ENCODE measurements at places on chromosomes 5 and 9.

- DNase-seq = no peak
Measured at GRCh38 chr9:5543875-5544702, 33.8 kb downstream of the PDCD1LG2 start.

DNA sequence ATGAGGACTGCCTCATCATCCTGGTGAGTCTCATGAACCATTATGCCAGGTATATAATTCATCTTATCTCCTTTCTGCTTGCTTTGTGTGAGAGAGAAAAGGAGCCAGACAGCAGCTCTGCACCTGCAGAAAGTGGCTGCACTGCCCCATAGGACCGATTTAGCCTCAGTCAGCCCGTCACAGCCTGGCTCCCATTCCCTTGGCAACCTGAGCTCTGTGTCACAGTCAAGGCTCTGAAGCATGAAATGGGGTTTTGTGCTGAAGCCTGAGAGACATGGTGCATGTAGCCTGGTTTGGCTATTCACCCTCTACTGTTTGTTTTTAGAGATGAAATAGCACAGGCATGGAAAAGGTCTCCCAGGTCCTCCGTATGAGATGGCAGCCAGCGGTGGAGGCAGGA lies 198.3 kb downstream of the KCTD16 start:
- DNase-seq = no peak

DNA sequence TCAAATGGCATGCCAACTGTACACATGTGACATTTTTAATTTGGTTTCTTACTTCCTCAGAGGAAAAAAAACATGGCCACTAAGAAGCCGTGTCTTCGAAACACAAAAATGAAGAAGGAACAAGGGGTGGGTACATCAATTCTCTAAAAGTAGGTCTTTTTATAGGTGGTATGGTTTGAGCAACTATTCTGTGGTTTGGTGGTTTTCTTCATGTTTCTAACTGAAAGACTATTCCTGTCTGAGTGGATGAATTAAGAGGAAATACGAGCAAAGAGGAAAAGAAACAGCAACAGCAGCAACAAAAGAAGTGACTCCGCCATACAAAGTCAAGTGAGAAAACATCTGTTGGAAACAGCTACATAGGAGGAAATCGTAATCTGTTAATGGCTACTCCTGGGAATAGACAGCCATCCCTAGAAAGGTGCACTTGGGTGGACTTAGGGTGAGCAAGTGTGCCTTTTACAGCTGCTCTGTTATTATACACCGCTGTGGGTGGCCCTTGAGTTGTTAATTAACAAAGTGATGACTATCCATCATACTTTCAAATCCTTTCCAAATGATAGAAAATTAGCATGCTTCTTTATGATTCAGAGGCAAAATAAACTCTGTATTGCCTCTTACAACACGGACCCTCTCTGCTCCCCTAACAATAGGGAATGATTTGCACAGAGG lies 575.8 kb downstream of the TLE1 start:
- DNase-seq = no peak

- no peak for DNase-seq
Measured at GRCh38 chr9:134710271-134710540, 68.6 kb downstream of the COL5A1 start.

DNA sequence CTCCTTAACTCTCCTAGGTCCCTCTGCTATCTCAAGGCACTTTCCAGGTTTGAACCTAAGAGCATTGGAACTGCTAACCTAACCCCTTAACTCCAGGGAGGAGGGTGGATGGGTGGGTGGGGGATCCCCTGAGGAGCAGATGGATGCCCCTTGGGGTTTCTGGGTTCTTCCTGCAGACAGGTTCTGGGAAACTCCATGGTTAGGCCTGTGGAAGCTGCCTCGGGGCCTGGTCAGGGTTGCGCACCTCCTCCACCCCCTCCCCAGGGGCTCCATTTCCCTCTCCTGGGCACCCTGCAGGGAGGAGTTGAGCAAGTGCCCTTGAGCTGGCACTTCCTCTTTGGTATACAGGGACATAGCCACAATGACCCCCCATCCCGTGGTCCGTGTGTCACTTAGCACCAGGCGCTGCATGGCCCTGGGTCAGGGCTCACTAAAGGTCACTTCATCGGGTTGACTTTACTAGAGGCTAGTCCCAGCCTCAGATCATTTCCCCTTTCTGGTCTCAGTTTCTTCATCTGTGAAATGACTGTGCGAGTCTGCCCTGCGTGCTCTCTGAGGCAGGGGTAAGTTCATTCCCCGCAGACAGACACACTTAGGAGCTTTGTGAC lies 16.0 kb downstream of the CXXC5 start:
- no peak for DNase-seq

- no peak for DNase-seq
Measured at GRCh38 chr5:42636425-42636824, 120.2 kb upstream of the CCDC152 start.

- no peak for DNase-seq
Measured at GRCh38 chr9:5650356-5651105, 21.6 kb downstream of the RIC1 start.

- DNase-seq = no peak
Measured at GRCh38 chr9:95459851-95460517, 56.8 kb downstream of the PTCH1 start.

- DNase-seq = no peak
Measured at GRCh38 chr5:4374866-4375265, 765.3 kb upstream of the ADAMTS16 start.

DNA sequence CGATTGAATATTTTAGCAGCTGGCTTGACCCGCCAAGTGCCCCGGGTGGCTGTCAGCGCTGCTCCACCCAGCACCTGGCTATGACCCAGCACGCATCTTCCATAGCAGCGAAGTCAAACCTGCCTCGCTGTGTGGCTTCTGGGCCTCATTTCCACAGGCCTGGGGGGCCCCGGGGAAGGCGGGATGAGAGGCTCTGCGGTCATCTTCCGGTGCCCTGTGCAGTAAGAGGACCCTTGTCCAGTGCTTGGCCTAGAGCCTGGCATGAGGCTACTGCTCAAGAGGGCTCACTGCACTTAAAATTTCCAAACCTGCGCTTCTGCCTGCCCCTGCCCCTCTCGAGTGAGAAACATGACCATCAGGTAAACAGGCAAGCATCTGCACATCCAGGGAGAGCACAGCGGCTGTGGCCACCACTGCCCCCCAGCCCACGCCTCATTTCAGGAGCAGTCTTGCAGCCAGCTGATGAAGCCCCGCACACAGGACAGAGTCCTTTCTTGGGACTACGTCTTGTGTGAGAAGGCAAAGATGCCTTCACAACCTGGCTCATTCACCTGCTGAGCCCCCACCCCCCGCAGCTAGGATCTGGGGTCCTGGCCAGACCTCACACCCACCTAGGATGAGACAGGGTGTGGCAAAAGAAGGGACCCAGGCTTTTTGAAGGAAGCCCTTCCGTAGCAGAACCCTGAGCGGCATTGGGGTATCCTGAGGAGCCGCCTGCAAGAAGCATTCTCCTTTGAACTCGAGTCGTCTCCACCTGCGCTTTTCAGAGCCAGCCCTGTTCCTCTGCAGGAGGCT lies 69.5 kb upstream of the UNC5A start:
- no peak for DNase-seq

- DNase-seq = no peak
Measured at GRCh38 chr5:102893942-102894341, 138.8 kb downstream of the PAM start.

DNA sequence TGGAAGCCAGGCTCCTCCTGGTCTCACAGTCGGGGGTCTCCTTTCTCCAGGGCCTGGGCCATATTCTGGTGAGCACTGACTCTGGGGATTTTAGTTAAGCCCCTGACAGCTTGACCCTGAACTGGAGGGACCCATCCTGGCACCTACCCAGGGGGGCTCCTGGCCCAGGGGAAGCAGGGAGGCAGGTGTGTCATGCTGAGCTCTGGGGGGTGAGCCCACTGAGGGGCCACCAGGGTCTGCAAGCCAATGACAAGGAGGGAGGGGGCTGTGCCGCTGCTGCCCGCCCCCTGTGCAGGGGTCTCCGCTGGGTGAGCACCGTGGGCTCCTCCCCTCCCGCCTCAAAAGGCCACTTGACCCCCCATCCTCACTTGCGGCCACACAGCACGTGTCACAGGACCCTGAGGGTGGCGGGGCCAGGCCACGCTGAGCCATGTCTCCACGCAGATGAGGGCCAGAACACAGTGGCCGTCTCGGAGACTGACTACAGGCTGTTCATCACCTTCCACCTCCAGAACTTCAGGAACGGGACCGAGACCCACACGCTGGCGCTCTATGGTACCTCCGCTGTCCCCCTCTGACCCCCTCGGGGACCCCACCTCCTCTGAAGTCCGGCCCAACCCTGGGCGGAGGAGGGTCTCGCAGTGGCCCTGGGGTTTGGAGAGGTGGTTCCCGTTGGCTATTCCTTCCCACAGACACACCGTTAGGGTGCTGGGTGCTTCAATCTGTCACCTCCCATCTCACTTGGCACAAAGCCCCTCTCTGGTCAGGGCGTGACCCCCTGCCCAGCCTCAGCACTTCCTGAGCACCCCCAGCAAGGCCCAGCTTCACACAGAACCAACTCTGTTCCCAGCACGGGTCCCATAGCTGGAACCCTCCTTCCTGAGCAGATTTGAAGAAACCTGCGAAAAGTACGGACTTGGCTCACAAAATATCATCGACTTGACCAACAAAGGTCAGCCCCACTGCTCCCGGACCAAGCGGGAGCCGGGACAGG lies 2.0 kb downstream of the LCN9 start:
- no peak for DNase-seq

DNA sequence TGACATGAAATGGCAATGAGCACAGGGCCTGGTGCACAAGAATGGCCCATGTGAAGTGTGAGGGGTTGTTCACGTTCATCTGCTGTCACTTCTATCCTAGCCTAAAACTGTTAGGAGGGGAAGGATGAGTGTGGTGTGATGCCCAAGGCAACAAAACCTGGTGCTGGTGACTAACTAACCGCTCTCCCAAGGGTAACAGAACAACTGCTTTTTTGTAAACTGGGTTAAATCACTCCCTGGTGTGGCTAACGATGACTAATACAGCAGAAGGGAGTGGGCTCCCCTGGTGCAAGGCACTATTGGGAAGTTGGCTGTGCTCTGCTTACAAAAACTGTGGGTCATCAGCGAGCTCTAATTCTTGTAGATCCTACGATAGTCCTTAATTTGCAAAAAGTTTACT lies 103.2 kb upstream of the VCAN start:
- DNase-seq = no peak

DNA sequence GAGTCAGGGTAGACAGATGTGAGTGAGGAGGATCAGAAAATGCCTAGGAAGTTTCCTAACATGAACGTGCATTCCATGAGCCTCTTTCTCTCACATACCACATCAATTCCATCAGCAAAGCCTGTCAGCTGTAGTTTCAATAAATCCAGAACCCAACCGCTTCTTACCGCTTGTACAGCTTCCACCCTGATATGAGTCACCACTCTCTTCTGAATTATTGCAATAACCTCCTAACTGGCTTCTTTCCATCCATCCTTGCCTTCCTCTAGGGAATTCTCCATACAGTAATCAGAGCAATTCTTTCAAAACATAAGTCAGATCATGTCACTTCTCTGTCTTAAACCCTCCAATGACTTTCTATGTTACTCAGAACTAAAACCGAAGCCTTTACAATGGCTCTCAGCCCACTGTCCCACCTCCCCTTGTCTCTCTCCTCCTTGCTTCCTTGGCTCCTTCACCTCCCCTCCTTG lies 8.1 kb upstream of the RAD23B start:
- no peak for DNase-seq

DNA sequence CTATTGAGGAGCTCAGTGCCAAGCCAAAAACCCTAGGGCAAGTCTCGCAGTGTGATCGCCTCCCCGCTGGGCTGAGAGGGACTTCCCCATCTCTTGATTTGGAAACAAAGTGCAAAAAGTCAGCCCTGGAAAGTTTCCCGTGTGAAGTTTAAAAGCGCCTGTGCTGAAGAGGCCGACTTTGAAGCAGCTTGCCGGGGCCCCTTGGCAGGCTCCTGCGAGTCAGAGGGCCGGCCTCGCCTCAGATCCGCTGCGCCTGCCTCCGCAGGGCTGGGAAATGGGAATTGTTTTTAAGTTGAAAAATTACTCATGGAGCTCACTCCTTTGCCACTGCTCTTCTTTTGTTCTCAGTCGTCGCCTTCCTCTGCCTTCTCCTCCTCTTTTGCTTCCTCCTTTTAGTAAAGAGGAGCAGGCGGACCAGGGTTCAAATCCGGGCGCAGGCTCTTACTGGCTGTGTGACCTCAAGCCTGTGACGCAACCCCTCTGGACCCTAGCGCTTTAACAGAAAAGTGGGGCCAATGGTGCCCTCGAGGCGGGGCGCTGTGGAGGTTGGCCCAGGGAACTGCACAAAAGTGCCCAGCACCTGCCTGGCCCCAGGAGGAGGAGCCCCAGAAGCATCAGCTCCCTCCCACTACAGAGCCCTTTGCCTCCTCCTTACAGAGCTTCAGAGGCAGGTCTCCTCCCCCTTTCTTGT lies 14.7 kb upstream of the LHX2 start:
- DNase-seq = no peak

GRCh38 chr5:95327211-95327610 lies 42.3 kb upstream of the MCTP1 start:
- no peak for DNase-seq

GRCh38 chr9:92647671-92648473 lies 22.1 kb downstream of the IPPK start:
- no peak for DNase-seq

GRCh38 chr9:104361207-104361606 lies 142.9 kb upstream of the OR13F1 start:
- no peak for DNase-seq

- peak; percentile 25 for DNase-seq
Measured at GRCh38 chr9:85016384-85017006, 347.0 kb downstream of the NTRK2 start.

DNA sequence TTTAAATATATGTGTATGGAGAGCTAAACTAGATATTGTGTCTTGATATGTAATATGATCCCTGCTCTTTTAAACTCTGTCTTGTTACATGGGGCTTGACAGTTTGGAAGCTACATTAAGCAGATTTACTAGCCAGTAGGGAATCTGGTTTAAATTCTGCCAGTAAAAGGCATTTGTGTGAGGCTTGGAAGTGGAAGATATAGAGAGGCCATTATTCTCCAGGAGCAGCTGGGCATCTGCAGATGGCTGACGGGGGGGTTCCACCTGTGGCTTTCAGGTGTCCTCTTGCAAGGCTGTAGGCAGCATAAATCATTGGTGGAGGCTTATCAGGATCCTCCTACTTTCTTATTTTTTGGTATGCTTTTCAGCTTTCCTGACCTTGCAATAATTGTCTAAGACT lies 179.1 kb upstream of the FBXL7 start:
- DNase-seq = no peak

DNA sequence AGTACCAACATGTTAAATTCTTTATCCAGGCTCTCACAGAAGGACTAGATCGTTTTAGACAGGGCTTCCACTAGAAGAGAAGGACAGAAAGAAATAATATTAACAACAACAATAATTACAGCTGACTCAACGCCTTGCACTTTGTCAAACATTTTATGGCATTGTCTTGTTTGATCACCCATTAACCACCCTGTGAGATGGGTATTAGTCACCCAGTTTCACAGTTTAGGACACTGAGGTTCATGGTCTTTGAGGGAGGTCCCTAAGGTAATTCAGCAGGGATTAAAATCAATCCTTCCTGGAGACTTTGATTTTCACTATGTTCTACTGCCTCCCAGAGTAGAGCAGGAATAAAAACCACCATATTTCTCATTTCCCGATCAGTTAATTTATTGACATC lies 51.4 kb upstream of the BNC2 start:
- DNase-seq = no peak
